HFF-Myc (cell line): ENCODE measurements at places on chromosomes 11 and 22.

DNA sequence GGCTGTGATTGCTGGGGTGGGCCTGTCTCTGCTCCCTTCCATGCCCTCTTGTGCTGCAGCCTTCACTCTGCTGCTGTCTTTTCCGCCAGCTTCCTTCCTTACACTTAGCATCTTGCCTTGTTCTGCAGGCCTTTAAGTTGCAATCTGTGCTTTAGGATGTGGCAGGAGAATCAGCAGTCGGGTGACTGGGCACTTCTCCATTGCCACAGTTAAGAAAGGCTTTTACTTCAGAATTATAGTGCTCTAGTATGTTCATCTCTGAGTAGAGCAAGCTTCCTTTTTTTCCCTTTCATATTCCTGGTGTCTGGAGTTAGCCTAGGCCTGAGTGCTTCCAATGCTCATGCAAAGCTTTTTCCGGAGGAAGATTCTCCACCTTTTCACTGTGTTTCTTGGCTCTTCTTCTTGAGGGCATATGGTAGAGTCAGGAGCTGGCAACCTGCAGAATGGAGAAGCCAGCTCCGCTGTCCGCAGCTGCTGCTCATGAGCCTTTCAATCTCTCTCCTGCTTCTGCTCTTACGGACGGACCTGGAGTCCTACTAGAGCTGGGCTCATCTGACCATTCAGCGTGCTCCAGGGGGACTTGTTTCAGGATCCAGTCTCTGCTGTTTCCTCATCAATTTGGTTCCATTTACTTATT, 20.2 kb downstream of the PPP6R2 start:
- DNase-seq = no peak

- no peak for DNase-seq
Observed at GRCh38 chr11:111148953-111149352, 96.6 kb upstream of the POU2AF2 start.

DNA sequence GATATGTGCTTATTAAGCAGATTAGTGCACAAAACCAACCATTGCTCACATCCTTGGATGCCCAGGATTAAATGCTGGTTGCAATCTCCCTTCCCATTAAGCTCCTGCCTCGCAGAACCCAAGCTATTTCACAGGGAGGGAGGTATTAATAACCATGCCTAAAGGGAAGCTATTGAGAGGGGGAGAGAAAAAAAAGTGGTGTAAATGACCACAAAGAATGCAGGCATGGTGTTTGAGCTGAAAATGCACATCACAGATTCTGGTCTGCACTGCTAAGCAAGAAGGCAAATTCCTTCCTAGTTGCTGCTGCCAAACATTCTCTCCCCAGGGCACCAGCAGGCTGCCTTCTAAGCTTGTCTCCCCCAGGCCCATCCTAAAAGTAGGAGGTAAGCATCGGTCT, 92.0 kb upstream of the ISX start:
- no peak for DNase-seq

DNA sequence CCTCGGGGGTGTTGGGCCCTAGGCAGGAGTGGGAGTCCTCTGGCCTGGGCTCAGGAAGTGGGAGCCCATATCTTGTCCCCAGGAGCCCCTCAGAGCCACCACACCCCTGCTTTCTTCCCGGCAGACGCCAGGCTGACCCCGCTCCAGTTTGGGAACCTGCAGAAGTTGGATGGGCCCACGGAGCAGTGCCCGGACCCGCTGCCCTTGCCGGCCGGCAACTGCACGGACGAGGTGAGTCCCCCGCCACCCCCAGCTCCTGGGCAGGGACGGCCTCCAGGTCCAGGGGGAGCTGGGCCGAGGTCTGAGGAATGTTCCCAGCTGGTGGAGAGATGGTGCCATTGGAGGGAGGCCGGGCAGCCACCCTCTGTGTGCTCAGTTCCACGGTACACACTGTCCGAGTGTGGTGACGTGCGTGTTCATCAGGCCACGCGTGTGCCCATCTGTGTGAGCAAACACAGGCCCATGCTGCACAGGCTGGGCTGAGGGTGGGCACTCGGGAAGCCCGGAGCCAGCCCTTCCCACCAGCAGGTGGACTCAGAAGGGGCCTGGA, 4.8 kb downstream of the MUC5B start:
- DNase-seq = no peak

GRCh38 chr11:117315285-117316196, 515 bp downstream of the BACE1 start:
- DNase-seq = no peak

GRCh38 chr22:37275622-37276021, 6.7 kb upstream of the CYTH4 start:
- DNase-seq = no peak

DNA sequence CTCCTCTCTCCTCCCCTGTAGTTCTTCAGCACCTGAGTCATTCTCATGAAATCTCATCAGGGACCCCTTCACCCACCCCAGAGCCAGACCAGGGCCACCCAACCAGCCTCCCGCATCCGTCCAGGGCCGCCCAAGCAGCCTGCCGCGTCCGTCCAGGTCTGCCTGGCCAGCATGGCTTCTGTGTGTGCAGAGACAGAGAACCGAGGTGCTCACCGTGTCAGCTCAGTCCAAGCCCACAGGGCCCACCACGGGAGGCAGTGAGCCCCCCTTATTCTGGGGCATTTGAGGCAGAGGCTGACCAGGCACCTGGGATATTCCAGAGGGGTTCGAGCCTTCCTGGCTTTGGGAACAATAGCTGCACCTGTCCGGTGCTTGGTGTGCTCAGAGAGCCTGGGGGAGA, 1117.3 kb downstream of the BRD1 start:
- DNase-seq = no peak

- DNase-seq = no peak
Observed at GRCh38 chr11:34789196-34789834, 126.9 kb downstream of the APIP start.

DNA sequence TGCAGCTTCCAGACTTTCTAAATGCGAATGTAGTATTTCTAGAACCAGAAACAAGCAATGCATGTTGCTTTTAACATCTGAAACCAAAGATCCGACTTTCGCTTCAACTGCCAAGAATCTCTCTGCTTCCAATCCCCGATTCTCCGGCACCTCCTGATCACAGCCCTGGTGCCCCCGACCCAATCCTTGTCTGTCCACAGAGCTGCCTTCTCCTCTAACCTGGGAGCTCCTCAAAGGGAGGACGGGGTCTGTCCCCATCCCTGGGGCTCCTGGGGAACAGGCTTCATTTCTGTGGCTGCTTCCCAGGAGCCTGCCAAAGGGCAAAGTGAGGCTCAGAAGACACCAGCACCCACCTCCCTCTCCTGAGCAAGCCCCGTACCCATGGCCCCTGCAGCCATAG, 521 bp downstream of the ALDH3B2 start:
- no peak for DNase-seq

GRCh38 chr22:46362203-46362933, 26.9 kb downstream of the TRMU start:
- DNase-seq = no peak

- DNase-seq = no peak
Observed at GRCh38 chr11:79221444-79222130, 219.2 kb downstream of the TENM4 start.

GRCh38 chr22:36759481-36760159, 16.3 kb downstream of the IFT27 start:
- no peak for DNase-seq

DNA sequence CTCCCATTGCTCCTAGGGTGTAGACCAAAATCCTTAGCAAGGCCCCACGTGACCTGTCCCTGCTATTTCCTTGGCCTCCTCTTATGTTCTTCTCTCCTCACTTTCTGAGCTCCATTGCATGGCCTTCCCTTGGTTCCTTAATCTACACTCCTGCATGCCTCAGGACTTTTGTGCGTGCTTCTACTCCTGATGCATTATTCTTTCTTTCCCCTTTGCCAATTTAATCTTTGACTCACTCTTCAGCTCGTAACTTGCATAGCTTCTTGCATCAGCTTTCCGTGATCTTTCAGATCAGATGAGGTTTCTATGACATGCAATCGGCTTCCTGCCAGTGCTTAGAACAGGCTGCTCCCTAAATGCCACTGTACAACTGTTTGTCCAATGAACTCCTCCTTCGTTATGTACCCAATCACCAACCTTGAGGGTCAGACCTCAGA, 261.6 kb upstream of the CADM1 start:
- no peak for DNase-seq

DNA sequence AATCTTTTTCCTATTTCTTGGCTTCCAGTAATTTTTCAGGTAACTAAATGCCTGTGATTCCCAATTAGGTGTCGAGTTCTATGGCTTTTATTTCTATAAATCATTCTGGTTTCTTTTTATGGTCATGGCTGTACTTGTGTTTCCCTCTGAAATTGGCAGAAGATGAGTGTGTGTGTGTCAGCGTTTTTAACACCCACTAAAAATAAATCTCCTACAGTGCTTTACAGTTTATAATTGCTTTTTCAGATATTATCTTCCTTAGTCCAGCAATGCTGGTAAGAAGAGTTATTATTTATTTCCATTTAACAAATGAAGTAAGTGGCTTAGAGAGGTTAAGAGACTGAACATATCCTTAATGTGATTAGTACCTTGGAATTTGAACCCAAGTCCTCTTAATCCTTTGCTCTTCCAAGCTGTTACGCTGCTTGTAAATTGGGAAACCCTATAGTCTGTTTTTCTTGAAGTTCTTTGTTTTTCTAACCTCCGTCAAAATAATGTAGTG, 125.2 kb downstream of the TEAD1 start:
- no peak for DNase-seq

DNA sequence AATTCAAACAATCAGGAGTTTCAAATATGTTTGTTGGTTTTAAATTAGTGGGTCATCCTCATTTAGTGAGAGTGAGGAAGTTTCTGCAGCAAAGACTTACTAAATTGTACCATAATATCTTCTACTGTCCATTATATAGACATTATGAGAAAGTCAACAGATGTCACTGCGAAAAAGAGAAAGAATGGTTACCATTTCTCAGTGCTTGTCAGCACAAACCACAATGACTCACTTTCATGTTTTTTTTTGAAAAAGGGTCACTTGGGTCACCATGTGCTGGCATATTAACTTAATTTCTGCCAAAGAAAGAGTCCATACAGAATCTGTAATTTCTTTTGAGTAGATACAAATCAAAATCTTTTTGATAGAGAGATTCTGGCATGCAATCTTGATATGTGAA, 924.6 kb upstream of the FAT3 start:
- DNase-seq = no peak

DNA sequence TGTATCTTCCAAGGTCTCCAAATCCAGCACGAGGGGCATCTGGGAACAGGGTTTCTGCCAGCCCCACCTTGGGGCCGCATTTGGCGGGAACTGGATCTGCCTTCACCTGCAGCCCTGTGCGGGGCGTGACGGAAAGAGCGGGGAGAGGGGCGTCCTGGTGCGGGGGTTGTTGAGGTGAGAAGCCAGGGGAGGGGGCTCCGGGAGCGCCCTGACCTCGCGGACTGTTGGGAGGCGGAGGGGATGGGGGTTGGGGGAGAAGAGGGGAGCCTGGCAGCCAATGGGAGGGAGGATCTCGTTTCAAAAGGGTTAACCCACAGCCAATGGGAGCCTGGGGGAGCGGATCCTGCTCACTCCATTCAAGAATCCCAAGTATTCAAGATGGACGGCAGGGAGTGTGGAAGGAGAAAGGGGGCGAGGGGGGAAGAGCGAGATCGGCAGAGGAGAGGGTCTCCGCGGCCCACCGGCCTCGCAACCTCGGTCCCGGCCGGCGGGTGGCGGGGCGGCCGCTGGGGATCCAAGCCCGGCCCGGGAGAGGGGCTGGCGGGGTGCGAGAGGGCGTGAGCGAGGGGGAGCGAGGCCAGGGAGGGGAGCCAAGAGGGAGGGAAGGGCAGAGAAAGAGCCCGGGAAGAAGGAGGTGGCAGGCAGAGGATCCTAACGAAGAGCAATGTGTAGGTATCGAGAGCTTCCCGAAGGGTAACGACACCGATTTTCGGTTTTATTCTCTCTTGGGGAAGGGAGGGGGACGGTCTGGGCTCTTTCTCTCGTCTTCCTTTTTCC, 11.5 kb downstream of the YPEL4 start:
- peak; percentile 76 for DNase-seq

- DNase-seq = no peak
Observed at GRCh38 chr11:45053736-45054446, 92.5 kb upstream of the PRDM11 start.

DNA sequence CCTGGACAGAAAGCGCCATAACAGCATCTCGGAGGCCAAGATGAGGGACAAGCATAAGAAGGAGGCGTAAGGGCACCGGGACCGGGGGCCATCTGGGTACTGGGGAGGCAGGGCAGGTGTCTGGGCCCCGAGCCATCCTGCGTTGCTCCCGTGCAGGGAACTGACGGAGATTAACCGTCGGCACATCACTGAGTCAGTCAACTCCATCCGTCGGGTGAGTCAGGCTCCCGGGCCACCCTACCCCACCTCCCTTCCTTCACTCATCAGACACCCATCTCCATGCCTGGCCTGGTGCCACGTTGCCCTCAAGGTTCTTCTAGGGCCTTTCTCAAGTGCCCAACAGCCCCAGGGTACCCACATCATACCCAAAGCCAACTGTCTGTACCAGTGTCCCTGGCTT, 15.0 kb downstream of the PLCB3 start:
- no peak for DNase-seq

DNA sequence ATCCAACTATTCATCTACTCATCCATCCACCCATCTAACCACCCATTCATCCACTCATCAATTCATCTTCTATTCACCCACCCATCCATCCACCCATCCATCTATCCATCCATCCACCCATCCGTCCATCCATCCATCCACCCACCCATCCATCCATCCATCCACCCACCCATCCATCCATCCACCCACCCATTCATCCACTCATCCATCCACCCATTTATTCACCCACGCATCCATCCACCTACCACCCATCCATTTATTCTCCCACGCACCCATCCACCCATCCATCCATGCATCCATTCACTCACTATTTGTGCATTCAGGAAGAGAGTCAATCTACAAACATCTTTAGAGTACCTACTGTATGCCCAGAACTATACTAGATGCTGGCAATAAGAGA, 482.3 kb downstream of the NTM start:
- DNase-seq = no peak

GRCh38 chr22:19990609-19991394, 25.8 kb downstream of the ARVCF start:
- no peak for DNase-seq

DNA sequence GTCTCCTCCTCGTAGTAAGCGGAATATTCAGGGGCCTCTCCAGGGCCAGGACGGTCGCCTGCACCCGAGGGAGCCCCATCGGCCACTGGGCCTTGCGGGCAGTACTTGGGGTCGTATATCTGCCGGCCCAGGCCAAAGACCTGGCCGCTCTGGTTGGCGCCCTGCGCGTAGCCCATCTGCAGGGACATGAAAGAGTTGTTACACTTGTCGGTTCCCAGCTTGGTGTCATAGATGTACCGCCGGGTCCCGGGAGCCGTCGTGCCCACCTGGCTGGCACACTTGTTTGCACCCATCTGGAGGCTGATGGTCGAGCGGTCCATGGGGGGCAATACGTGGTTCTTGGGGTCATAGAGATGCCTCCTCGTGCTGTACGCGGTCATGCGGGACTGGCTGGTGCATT, 19.4 kb upstream of the SPATA19 start:
- no peak for DNase-seq
